Stimulated activated CD4-positive, alpha-beta T cell treated with anti-CD3 and anti-CD28 coated beads, Interleukin-12 subunit alpha, Interleukin-12 subunit beta, amount 100 ng/mL, for 24 hours (primary cell): ENCODE measurements at places on chromosomes 3 and 15.

DNA sequence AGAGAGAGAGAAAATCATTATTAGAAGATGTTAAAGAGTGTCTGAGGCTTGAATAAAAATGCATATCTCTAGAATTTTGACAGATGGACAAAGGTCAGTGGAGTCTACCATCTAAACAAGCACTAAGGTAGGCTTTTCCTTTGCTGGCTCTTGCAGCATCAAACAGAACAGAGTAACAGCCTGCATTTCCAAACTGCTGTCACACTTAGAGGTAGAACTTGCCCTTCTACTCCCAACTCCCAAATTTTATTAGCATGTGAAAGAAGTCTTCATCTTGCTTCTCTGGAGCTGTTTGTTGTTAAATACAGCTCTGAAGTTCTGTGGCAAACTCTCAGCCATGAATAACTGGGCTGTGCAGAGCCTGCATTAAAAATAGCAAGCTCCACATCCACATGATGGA is 4.1 kb upstream of the MB21D2 start:
- DNase-seq, result no peak

DNA sequence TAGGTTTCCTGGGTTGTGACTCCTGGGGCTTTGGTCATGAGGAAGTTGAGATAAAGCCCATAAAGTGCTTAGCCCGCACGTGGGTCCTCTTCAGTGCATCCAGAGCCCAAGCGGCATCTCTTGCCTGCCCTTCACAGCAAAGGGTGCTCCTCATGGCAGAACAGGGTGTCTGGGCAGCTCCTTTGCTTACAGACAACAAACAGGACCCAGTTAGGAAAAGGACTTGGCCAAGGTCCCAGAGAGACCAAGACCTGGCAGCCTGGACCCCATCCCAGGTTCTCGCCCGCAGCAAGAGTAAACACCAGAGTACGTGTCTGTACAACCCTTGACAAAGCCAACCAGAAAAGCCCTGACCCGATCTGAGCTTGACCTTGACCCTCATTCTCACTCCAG is 27.0 kb downstream of the ALS2CL start:
- DNase-seq, result no peak

- no peak for DNase-seq
Observed at GRCh38 chr3:134992180-134992579, 197.1 kb downstream of the EPHB1 start.

DNA sequence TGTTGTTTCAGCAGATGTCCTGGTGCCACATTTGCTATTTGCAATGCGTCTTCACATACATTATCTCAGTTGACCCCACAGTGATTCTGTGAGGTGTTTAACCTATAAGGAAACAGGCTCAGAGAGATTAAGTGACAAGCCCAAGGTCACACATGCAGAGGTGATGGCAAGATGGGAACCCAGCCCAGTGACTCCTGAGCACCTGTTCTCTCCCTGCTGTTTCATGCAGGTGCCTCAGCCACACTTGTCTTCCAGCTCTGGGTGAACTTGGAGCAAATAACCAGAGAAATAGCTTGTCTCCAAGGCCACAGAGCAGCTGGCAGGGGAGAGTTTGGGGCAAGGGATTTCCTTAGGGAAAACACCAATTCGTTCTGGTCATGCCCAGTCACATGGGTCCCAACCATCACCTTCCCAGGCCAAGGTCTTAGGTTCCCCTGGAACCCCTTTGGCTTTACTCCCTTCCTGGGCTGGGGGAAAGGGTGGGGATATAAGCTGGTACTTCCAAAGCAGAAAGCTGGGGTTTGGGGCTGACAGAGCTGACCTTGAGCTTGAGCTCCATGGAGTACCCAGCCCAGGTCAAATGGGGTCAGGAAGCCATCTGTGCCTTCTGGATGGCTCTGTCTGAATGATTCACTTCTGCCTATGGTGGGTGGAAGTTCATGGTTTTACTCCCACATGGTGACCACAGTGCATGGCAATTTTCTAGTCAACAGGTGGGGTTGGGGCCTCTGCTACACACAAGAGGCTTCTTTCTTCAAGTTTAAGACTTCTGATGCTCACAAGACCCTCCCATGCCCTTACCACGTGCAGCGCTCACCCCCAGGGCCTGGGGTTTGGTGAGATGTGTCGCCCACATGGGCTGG is 22.4 kb downstream of the LIPC start:
- DNase-seq, result no peak

DNA sequence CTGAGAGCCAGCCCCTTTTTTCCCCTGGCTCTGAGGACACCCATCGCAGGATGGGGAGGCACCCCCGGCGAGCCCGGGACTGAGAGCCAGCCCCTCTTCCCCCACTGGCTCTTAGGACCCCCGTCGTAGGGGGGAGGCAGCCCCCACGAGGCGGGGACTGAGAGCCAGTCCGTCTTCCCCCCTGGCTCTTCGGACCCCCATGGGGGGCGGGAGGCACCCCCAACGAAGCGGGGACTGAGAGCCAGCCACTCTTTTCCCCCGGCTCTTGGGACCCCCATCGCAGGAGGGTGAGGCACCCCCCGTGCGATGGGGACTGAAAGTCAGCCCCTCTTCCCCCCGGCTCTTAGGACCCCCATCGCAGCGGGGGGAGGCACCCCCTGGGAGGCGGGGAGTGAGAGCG is 36.8 kb upstream of the SSUH2 start:
- DNase-seq, result no peak

DNA sequence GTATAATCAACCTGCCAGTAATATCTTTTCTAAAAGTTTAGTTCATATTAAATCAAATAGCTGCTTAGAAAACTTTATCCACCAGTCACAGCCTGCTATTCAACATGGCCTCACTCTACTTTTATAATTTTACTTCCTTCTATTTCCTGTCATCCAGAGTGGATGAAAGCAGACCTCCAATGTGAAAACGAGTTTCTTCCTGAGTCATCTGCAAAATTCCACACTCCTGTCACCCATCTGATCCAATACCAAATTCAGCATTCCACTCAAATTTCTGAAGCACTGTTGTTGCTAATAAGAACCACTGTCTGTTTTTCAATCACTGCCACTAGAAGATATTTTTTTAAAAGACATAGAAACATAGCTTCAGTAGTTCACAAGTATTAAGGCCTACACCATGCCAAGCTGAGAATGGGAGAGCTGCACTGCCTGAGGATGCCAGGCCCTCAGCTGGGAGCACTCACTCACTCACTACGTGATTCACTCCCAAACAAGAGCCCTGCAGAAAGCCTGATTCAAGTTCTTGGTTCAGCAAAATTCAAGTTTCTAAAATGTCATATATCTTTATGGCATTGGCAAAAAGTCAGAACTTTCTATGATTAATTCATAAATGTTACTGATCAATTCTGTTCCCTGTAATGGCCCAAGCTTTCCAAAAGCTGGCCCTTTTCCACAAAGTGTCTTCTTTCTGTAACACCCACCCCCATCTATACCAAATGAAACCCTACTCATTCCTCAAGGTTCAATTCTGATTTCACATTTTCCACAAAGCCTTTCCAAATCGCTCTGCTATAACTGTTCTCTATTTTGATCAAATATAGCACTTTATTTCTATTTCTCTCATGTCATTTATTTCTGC is 82.9 kb downstream of the FSIP1 start:
- DNase-seq, result no peak

GRCh38 chr3:119297169-119297568 is 3.0 kb downstream of the ARHGAP31 start:
- no peak for DNase-seq
